ENCODE measurements at places on chromosomes 1 and 21. TPM values are rescaled to one million over a fixed set of nuclear protein-coding genes. Genes with fewer than 3 reads are reported as not detected.

GRCh38 chr1:21314743-21315396, 24.6 kb upstream of the ECE1 start:
- no peak for DNase-seq
- peak overlapping the region; percentile 11 for H3K27ac ChIP-seq
- H3K4me3 ChIP-seq: no peak overlapping the region

DNA sequence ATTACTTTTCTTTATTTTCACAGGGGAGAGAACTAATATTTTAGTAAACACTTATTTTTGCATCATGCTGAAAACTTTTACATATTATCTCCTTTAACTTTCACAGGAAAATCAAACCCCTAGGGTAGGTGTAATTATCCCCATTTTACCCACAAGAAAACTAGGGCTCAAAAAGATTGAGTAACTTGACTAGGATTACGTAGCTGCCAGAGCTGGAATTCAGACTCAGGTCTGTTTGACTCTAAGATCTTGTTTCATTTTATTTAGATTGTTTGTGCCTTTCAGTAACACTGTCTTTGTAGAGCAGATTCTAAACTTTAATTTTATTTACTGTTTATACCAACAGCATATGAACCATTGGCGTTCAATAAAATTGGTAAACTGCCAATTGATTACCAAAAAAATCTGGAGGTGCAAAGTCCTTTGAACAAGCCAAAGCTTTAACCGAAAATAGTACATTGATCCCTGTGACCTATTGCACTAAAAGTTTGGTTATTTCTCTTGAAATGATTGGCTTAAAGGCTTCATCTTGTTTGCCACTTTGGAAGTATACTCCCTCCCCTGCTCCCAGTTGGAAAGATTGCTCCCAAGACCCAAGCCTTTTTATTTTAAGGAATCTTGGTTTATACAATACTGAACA, 71.0 kb upstream of the WDR26 start:
- H3K4me1 ChIP-seq: peaks cover 56% of the 10 kb centered on the region
- no peak overlapping the region for H3K27ac ChIP-seq
- H3K27me3 ChIP-seq: no peaks in the 10 kb centered on the region

- H3K4me1 ChIP-seq: peaks cover 37% of the 10 kb centered on the region
- no peaks in the 10 kb centered on the region for H3K27me3 ChIP-seq
- peaks cover 14% of the 10 kb centered on the region for H3K36me3 ChIP-seq
- H3K27ac ChIP-seq: peak overlapping the region; percentile 100
- peak overlapping the region; percentile 75 for H3K4me3 ChIP-seq
Observed at GRCh38 chr1:46130121-46130520, 2.3 kb downstream of the PIK3R3 start.

DNA sequence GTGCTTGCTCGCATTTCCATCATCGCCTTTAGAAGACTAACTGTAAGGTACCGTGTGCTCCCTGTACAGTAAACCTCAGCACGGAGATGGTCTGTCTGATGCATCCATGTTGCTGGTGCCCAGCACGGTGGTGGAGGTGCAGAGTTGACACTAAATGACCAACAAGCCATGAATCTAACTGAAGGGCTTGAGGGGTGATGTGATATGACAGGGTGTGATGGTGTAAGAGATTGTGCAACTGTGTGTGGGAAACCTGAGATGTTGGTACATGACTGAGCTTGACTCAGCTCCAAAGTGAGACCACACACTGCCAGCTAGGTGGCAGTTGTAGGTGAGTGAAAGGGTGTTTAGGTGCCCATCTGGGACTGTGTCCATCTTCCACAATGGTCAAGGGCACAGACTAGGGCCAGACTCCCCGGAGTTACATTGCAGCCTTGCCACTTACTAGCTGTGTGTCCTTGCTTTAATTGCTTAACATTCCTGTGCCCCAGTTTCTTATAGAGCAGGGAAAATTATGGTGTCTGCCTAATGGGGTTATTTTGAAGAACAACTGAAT, 21.4 kb downstream of the SLC2A1 start:
- peak overlapping the region; percentile 87 for H3K27ac ChIP-seq
- peaks cover 74% of the 10 kb centered on the region for H3K4me1 ChIP-seq
- peak overlapping the region; percentile 38 for H3K4me3 ChIP-seq
- H3K27me3 ChIP-seq: no peaks in the 10 kb centered on the region

TSPAN2 gene
- total RNA-seq: 0.42 TPM

- DNase-seq: no peak
- peaks cover 53% of the 10 kb centered on the region for H3K4me1 ChIP-seq
- H3K4me3 ChIP-seq: no peak overlapping the region
- H3K27me3 ChIP-seq: no peaks in the 10 kb centered on the region
- peak overlapping the region; percentile 49 for H3K27ac ChIP-seq
- no peaks in the 10 kb centered on the region for H3K36me3 ChIP-seq
Observed at GRCh38 chr1:234719454-234720251, 109.7 kb upstream of the IRF2BP2 start.

DNA sequence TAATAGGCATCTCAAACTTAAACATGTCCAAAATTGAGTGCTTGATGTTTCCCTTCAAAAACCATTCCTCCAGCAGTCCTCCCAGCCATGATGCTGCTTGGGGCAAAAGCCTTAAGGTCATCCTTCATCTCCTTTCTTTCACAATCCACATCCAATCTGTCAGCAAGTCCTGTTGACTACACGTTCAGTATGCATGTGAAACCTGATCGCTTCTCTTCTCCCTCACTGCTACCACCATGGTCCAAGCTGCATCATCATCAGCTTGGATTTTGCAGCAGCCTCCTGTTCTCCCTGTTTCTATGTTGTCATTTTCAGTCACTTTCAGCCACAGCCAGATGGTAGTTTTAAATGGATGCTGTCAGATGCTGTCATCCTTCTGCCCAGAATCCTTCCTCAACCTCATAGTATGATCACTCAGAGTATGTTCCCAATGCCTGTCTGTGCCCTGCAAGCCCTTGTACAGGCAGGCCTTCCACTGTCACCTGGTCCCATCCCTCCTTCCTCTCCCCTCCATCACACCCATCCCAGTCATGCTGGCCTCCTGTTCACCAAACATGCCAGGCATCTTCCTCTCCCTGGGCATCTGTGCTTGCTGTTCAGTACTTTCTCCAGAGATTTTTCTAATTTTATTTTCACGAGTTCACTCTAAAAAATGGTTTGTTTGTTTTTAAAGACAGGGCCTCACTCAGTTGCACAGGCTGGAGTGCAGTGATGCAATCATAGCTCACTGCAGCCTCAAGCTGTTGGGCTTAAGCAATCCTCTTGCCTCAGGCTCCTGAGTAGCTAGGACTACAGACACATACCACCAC, 66.0 kb downstream of the SYDE2 start:
- H3K4me1 ChIP-seq: no peaks in the 10 kb centered on the region
- no peak overlapping the region for H3K4me3 ChIP-seq
- DNase-seq: peak; percentile 72
- H3K27me3 ChIP-seq: no peaks in the 10 kb centered on the region
- no peak overlapping the region for H3K27ac ChIP-seq
- H3K36me3 ChIP-seq: no peaks in the 10 kb centered on the region

GRCh38 chr1:184622136-184622823, 132.4 kb downstream of the EDEM3 start:
- peak overlapping the region; percentile 74 for H3K27ac ChIP-seq
- H3K4me3 ChIP-seq: peak overlapping the region; percentile 42
- H3K27me3 ChIP-seq: no peaks in the 10 kb centered on the region
- peaks cover 20% of the 10 kb centered on the region for H3K36me3 ChIP-seq
- DNase-seq: peak; percentile 98

CFHR1 gene
- not detected for total RNA-seq

DNA sequence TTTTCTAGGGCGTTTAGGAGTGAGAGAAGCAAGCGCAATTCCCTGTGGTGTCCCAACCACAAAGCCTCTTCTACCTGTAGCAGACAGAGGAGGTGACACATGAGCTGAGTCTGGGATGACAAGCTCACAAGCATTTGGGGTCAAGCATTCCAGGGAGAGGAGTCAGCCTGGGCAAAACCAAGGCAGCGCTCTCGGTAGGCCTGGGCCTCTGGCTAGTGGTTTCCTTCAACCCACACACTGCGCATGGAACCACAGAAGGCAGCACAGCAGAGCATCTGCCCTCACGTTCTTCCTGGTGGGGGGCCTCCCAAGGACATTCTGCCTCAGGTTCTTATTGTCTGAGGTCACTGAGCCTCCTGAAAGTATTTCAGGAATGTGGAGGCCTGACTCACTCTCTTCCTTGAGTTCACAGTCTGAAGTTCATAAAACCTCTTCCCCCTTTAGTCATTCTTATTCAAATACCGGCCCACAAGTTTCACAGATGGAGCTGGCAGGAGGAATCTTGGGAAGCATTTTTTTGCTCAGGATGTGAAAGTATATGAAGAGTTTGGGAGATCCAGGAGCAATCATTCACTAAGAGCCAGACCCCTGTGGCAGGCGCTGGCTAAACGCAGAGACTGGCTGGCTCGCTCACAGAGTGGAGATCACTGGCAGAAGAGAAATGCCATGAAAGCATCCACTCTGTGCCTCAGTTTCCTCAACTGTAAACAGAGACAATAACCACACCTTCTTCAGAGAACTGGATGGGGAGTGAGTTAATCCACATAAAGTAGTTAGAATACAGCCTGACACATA, 26.8 kb downstream of the CCN1 start:
- H3K4me1 ChIP-seq: peaks cover 38% of the 10 kb centered on the region
- H3K27me3 ChIP-seq: no peaks in the 10 kb centered on the region
- H3K4me3 ChIP-seq: peak overlapping the region; percentile 4
- H3K36me3 ChIP-seq: no peaks in the 10 kb centered on the region
- peak overlapping the region; percentile 65 for H3K27ac ChIP-seq

BSND gene
- total RNA-seq: not detected

DNA sequence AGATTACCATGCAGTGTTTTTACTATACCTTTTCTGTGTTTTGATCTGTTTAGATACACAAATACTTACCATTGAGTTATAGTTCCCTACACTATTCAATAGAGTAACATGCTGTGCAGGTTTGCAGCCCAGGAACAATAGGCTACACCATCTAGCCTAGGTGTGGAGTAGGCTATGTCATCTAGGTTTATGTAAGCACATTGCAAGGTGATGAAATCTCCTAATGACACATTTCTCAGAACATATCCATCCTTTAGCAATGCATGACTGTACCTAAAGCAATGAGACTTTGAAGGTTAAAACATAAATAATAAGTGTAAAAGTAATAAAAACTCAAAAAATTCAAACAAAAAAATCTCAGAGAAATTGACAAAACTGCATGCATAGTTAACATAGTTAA, 358.6 kb downstream of the USH2A start:
- no peaks in the 10 kb centered on the region for H3K36me3 ChIP-seq
- H3K27ac ChIP-seq: no peak overlapping the region
- H3K27me3 ChIP-seq: peaks cover 57% of the 10 kb centered on the region

TMPRSS2 gene
- not detected for total RNA-seq

DNA sequence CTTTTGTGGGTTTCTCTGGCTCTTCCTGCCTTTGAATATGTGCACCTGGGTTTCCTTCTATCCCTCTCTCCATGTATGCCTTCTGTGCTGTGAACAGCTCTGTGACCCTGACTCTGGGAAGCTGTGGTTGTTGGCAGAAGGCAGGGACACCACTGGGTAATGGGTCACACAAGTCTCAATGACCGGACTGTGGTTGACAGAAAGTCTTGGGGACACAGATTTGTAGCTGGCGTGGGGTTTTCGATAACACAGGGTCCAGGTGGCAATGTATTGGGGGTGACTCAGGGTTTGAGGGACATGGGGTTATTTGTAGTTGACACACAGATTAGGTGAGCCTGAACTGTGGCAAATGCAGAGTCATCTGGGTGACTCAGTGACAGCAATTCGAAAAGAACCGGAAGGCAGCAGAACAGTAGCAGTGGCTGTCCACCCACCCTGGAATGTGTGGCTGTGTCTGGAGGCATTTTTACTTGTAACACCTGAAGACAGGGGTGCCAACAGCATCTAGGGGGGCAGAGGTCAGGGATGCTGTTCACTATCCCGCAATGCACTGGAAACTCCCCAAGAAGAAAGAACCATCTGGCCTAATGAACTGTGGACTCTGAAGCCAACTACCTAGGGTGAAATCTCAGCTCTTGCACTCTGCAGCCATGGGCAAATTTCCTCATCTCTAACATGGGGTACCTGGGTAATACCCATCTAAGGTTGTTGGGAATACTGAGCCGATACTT, 13.0 kb upstream of the SLC6A9 start:
- no peak for DNase-seq
- peaks cover 28% of the 10 kb centered on the region for H3K4me1 ChIP-seq
- H3K27me3 ChIP-seq: no peaks in the 10 kb centered on the region
- H3K36me3 ChIP-seq: no peaks in the 10 kb centered on the region
- no peak overlapping the region for H3K4me3 ChIP-seq
- H3K27ac ChIP-seq: no peak overlapping the region

- H3K27ac ChIP-seq: no peak overlapping the region
- no peaks in the 10 kb centered on the region for H3K4me1 ChIP-seq
- H3K4me3 ChIP-seq: no peak overlapping the region
- H3K27me3 ChIP-seq: no peaks in the 10 kb centered on the region
- H3K36me3 ChIP-seq: peaks cover 22% of the 10 kb centered on the region
- no peak for DNase-seq
Observed at GRCh38 chr1:156525071-156525501, 24.5 kb upstream of the MEF2D start.

DNA sequence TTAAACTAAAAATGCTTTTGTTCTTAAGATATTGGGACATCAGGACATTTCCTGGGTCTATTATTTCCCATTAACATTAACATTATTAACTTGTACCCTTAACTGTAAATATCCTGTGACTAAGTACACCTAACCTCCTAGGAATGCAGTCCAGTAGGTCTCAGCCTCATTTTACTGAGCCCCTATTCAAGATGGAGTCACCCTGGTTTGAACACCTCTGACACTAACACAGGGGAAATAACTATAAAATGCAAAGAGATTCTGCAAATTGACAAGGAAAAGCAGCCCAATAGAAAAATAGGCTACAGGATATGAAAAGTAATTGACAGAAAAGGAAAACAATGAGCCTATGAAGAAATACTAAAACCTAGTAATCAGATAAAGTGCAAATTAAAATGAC, 11.6 kb upstream of the NCMAP start:
- no peak overlapping the region for H3K4me3 ChIP-seq
- no peaks in the 10 kb centered on the region for H3K36me3 ChIP-seq
- H3K4me1 ChIP-seq: peaks cover 8% of the 10 kb centered on the region
- H3K27me3 ChIP-seq: no peaks in the 10 kb centered on the region
- no peak for DNase-seq

NHLH1 gene
- total RNA-seq: 0.20 TPM

RIPK4 gene
- 22.3 TPM for total RNA-seq

Data from MCF 10A (cell line).